Panc1 (cell line): ENCODE measurements at places on chromosomes 1 and 21. TPM values are rescaled to one million over a fixed set of nuclear protein-coding genes. Genes with fewer than 3 reads are reported as not detected.

- DNase-seq = no peak
Measured at GRCh38 chr1:40802078-40802741, 18.6 kb downstream of the KCNQ4 start.

DNA sequence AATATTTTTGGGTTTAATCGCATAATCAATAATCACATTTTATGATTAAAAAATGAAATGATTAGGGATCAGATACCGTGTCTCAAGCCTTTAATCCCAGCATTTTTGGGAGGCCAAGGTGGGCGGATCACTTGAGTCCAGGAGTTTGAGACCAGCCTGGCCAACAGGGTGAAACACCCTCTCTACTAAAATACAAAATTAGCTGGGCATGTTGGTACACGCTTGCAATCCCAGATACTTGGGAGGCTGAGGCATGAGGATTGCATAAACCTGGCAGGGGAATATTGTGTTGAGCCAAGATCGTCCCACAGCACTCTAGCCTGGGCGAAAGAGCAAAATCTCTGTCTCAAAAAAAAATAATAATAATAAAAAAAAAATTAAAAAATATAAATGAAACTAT is 1581.4 kb downstream of the KCNT2 start:
- DNase-seq = no peak

GRCh38 chr1:47444297-47444561 is 6.4 kb downstream of the FOXD2 start:
- DNase-seq = no peak

DNA sequence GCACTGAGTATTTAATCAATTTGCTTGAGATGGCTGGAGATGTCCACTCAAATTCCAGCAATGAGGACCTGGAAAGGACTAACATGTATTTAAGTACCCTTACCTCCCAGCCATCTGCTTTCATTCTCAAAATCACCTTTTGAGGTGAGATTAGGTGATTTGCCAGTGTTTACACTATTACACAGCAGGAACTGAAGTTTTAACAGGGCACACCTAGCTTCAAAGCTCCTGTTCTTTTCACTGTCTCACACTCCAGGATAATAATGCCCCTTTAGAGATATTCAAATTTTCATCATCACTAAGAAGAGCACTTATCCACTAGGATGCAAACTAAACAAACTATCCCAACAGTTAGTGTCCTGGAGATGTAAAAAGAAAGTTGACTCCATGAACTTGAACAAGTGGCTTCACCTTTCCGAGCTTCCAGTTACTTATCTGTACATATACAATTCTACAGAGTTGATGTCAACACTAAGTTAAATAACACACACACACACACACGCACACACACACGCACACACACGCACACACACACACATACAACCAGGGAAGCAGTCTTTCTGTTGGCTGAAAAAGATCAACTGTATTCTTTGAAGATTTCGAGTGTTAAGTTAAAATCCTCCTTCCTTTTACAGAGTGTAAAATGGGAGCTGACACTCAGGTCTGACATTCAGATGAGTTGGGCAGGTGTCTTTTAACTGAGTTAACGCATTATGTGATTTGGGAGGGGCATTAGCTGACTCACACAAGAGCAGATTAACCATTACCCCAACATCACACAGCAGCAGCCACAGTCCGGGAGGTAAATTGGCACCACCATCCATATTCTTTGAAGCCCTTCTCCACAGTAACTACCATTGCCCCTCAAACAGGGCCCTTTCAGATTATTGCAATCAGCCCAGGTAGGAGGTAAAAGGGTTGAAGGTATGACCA is 15.5 kb upstream of the JAK1 start:
- DNase-seq = no peak

GRCh38 chr1:206554211-206554610 is 46.9 kb downstream of the RASSF5 start:
- DNase-seq = no peak

CD1C gene
- total RNA-seq = not detected

SLC6A9 gene
- 9.2 TPM for total RNA-seq

B3GALT5 gene
- total RNA-seq = 0.10 TPM

DNA sequence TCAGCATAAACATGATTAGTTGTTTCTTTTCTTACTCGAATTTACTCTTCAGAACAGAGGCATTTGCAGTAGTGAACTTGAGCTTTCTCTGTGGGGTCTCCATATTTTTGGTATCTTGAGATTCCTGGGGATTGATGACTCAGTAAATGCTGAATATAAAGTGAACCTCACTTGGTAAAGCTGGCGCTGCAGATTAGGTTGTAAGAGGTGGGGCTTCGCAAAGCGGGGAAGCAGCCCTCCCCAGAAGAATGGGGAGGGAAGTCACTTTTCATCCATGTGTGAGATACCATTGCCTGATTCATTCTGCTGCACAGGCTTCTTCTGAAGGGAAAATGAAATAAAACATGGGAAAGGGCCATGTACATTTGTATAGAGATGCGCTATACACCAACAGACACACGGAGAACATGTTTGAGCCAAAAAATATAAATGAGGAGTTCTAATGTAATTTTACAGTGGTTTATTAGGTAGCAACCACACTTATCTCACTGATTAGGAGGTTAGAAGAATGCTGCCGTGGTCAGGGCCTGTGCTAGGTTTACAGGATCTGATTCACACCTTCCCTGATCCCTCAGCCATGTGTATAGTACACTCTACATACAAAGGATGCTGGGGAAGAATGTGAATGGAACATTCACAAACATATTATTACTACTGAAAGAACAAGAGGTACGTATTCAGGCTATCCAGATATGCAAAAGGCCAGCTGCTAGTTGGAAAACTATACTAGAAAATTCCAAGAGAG is 63.5 kb downstream of the DNTTIP2 start:
- no peak for DNase-seq

- DNase-seq = no peak
Measured at GRCh38 chr1:156114919-156115513, 505 bp downstream of the LMNA start.

CRP gene
- total RNA-seq = 0.90 TPM

DNA sequence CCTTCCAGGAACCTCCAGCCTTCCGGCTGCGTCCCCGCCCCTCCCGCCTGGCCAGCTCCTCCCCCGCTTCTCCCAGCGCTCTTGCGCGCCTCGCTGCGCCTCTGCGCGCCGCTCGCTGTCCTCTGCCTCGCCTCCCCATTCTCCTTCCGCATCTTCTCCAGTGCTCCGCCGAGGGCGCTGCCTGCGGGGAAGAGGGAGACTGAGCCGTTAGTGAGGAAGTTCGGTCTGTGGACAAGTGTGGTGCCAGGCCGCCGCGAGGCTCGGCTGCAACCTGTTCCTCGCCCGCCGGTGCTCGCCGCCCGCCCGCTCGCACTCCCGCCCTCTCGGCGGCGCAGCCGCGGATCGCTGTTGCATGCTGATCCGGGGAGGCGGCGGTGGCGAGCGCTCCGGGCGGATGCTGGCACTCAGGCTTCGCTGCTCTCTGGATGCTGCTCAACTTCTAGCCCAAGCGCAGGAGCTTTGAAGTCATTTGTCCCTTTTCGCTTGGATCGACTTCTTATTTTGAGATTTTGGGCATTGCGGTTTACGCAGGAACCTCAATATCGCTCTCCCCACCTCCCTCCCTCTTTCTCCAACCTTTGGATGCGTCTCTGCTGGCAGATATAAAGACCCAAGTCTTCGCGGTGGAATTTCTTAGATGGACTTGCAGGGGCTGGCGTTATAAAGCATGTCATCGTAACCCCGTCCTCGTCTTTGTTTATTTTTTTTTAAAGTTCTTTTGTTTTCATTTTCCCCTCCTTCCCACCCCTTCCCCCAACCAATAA is 614 bp upstream of the CACNA1E start:
- DNase-seq = no peak

HPCAL4 gene
- total RNA-seq = 0.21 TPM

GRCh38 chr1:216722821-216723220 is 408 bp downstream of the ESRRG start:
- no peak for DNase-seq

- DNase-seq = no peak
Measured at GRCh38 chr1:5976726-5977493, 15.3 kb downstream of the NPHP4 start.

NHLH2 gene
- not detected for total RNA-seq

DNA sequence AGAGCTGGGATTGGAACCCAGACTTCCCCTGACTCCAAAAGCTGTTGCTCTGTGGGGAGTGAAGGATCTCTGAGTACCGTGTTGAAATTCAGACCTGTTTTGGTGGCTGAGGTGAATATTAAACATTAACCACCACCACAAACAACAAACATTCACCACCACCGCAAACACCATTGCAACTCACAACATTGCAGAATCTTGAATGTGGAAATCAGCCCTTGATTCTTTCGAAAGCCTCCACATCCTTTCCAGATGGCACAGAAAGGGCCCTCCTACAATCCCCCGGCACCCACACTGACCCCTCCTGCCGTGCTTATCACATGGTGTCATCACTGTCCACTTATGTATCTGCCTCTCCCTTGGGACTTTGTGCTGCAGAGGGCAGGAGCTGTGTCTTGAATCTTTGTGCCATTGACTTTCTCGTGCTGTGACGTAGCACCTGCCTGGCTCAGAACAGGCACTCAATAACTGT is 1.4 kb downstream of the CDA start:
- no peak for DNase-seq

VSIG8 gene
- total RNA-seq = not detected

DNA sequence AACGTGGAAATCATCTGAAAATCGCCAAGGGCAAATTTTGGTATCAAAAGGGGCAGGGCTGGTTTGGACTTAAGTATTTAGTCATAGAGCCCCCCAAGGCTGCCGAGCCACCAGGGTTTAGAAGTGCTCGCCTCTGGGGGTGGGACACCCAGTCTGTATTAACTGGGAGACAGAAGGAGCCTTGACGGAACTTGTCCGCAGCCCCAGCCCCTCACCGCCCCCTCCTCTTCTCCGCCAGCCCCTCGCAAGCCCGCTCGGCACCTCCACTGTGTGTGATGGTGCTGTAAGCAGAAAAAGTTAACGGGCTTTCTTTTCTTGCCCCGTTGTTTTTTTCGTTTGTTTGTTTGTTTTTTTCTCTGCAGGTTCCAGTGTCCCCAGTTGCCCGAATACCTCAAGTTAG is 37.5 kb upstream of the KDM4A start:
- no peak for DNase-seq

DNA sequence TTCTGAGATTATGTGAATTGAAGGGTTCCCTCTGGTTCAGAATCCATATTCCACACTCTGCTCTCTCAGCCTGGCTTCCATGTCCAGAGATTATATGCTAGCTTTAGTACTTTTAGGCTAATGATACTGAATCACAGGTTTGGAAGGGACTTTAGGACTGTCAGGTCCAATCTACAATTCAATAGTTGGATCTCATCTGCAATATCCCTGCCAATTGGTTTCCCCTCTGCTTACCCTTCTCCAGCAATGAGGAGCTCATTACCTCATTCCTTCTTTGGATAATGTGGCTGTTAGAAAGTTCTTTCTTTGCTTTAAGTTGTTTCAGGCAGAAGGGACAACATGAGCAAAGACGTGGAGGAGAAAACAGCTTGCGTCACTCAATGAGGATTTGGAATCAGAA is 245.3 kb downstream of the PLPP3 start:
- no peak for DNase-seq

HECTD3 gene
- 27.2 TPM for total RNA-seq

DYRK3 gene
- 12.0 TPM for total RNA-seq

DNA sequence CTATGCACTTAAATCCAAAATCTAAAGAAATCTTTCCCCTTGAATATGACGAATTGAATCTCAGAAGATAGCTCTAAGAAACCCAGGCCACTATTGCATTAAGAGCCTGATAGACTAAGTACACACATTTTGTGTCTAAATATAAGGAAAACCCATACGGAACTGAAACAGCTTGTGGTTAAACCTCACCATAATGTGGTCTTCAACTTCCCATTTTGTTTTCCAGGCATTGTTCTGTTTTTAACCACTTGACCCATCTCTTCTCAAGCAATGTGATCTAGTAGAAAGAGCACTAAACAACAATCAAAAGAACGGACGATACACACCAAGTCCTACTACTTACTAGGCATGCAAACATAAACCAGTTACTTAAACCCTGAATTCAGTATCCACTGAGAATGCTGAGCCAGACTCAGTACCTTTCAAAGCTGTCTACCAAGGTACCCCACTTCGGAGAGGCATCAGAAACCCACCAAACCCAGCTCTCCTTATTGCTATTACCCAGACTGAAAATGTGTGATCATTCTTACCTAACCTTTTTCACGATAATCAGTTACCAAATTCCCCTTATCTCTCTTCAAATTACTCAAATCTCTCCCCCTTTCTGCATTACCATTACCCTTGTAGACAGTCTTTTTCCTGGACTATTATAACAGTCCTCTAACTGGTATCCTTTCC is 12.8 kb downstream of the OTUD7B start:
- DNase-seq = no peak

GRCh38 chr1:51444534-51445192 is 74.4 kb downstream of the EPS15 start:
- DNase-seq = no peak

DNA sequence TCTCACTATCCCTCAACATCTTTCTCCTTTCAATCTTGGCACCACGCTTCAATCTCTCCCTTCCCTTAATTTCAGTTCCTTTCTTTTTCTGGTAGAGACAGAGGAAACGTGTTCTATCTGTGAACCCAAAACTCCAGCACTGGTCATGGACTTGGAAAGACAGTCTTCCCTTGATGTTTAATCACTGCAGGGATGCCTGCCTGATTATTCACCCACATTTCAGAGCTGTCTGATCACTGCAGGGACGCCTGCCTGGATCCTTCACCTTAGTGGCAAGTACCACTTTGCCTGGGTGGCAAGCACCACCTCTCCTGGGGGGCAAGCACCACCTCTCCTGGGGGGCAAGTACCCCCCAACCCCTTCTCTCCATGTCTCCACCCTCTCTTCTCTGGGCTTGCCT is 27.8 kb downstream of the SELL start:
- no peak for DNase-seq

DNA sequence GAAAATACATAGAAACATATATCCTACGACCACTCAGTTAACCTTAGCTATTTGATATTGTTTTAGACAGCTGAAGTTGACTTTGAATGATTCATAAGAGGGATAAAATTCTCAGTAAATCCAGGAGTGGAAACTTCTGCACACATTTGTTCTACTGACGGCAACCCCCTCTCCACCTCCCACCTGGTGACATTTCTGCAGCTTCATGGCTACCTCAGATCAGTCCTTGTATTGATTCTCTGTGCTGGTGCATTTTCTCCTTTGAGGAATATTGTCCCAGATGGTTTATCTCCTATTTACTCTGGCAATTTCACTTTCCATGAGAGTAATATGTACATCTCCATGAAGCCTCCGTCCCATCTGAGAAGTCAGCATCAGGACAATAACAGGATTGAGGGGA is 57.7 kb upstream of the COA6 start:
- DNase-seq = no peak
